ENCODE measurements at places on chromosomes 3 and 15.
A peak's percentile ranks its signal among the peaks of the same experiment; 100 is the strongest.

- peak; percentile 8 for DNase-seq
Measured at GRCh38 chr15:51425517-51426040, 84.1 kb downstream of the GLDN start.

GRCh38 chr3:11096266-11097139 lies 57.8 kb upstream of the HRH1 start:
- peak; percentile 91 for DNase-seq

DNA sequence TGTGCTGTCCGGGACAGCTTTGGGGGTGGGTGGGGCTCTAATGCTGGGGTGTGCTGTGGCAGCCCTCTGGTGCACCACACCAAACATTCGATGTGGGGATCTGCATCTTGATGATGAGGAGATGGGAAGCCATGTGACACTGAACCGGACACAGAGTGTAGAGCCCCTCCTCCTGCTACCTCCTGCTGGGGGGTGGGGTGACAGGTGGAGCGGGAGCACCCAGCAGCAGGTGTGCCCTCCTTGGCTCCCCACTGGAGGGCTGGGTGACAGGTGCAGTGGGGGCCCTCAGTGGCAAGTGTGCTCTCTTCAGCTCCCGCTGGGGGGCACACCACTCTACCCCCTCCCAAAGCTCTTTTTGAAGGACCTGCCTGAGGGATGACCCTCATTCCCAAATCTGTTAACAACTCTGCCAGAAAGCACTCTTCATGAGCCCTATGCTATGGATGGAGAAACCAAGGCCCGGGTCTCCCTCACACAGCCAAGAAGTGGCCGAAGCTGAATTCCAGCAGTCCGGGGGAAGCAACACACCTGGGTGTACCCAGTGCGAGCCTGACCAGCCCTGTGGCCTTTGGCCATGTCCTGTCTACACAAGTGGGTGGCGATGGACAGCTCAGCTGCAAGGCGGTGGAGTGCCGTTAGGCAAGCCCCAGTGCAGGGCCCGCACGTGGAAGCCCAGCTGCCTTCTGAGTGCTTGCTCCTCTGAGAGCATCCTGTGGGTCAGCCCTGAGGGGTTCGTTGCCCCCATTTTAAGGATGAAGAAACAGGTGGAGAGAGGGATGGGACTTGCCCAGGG lies 609 bp upstream of the UROC1 start:
- no peak for DNase-seq

DNA sequence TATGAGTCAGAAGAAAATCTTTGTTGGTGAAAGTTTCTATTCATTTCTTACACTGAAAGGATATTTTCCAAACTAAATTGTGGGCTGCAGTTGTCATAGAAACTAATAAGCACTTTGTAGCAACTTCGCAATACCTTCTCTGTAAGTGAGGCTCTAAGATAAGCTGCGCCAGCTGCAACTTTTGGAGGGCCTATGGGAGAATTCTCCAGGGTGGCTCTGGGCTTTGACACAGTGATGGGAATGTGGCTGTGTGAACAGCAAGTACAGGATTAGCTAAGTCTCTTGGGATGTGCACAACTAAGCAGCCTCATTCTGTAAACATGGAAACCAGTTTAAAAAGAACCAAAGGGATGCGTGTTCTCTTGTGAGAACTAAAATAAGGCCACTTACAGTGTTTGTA lies 124.6 kb upstream of the SGO1 start:
- no peak for DNase-seq

DNA sequence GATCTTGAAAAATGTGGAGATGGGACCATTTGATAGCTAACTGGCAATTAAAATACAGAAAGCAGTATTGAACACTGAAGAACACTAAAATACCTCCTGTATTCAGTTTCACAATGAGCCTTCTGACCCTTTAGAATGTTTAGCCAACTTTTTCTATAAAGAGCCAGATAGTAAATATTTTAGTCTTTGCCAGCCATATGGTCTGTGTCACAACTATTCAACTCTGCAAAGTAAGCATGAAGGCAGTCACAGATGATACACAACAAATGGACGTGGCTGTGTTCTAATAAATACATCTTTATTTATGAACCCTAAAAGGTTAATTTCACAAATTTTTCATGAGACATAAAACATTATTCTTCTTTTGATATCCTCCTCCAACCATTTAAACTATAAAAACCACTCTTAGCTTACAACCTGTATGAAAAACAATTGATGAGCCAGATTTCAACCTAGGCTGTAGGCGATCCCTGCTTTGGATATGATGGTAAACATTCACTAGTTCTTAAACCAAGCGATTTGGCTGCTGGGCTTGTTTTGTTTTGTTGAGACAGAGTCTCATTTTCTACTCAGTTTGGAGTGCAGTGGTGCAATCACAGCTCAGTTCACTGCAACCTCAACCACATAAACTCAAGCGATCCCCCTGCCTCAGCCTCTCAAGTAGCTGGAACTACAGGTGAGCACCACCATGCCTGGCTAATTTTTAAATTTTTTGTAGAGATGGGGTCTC lies 13.6 kb upstream of the CSPG5 start:
- no peak for DNase-seq

GRCh38 chr3:119643528-119643927 lies 16.9 kb downstream of the POPDC2 start:
- peak; percentile 77 for DNase-seq

GRCh38 chr3:53534676-53535400 lies 40.4 kb downstream of the CACNA1D start:
- no peak for DNase-seq

GRCh38 chr3:123031051-123031450 lies 3.5 kb upstream of the SEMA5B start:
- no peak for DNase-seq

GRCh38 chr3:171813897-171814460 lies 3.7 kb upstream of the PLD1 start:
- DNase-seq: peak; percentile 77

GRCh38 chr15:51263726-51264125 lies 74.7 kb downstream of the CYP19A1 start:
- DNase-seq: no peak

GRCh38 chr3:101779822-101780381 lies 891 bp downstream of the NXPE3 start:
- no peak for DNase-seq

- DNase-seq: peak; percentile 62
Measured at GRCh38 chr3:189848395-189849040, 217.3 kb downstream of the TP63 start.

DNA sequence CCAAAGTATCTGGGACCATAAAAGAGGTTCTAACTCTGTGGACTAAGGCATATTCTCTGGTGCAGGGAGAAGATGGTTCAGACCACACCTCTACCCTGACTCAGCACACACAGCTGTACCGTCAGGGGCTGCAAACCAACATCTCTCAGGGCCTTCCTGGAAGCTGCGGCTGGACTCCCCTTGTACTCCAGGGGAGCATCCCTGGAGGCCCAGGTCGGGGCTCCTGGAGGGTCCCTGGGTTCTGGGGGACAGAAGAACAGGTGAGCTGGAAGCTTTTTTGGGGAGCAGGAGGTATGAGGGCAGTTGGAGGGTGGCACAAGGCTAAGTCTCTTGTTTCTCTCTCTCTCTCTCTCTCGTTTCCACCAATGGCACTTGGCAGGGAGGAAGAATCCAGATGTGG lies 60.5 kb downstream of the LINGO1 start:
- no peak for DNase-seq

DNA sequence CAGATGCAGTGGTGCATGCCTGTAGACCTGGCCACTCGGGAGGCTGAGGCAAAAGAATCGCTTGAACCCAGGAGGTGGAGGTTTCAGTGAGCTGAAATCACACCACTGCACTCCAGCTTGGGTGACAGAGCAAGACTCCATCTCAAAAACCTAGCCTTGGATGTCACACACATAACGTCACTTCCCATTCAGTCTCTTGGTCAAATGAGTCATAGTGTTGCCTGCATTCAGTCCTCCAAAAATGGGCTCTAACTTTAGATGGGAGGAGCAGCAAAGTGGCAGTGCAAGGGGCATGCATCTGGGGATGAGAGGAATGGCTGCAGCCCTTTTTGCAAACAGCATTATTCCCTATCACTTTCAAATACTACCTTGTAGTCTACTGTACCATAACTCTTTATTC lies 62.9 kb upstream of the AGBL1 start:
- peak; percentile 5 for DNase-seq

GRCh38 chr3:102471001-102471400 lies 36.2 kb downstream of the ZPLD1 start:
- no peak for DNase-seq

GRCh38 chr3:102174312-102174712 lies 260.5 kb upstream of the ZPLD1 start:
- peak; percentile 83 for DNase-seq

- no peak for DNase-seq
Measured at GRCh38 chr3:139117883-139118760, 73.4 kb upstream of the PRR23C start.

- DNase-seq: peak; percentile 25
Measured at GRCh38 chr3:49723296-49723627, 489 bp downstream of the GMPPB start.

GRCh38 chr15:74823324-74823723 lies 3.1 kb upstream of the CPLX3 start:
- no peak for DNase-seq

GRCh38 chr15:34988027-34988902 lies at the start of gene ZNF770:
TSS of gene ZNF770 (minus strand) at chr15:34988287. CDS start at chr15:34983434, 4,853 bp downstream.
- DNase-seq: peak; percentile 80

GRCh38 chr15:70095408-70096214 lies 2.1 kb downstream of the TLE3 start:
- no peak for DNase-seq

GRCh38 chr3:72312339-72312738 lies 527.4 kb upstream of the PROK2 start:
- DNase-seq: no peak

DNA sequence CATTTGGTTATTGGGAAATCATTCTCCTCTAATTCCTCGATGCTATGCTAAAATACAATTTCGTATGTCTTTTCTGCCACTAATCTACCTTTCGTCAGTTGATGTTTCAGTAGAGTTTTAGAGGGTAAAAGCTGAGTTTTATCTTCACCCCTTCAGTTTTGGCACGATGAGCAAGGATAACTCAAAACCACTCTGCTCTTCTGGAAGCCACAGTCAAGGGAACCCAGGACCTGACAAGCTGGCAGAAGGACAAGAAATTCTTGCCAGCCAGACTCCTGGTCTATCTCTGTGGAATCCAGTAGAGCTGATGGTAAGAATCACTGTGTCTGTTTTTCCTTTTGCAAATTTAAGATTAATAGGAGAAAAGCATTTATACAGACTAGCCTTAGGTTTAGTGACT lies 414.4 kb upstream of the LRRC3B start:
- DNase-seq: no peak

- no peak for DNase-seq
Measured at GRCh38 chr3:58021962-58022361, 13.7 kb downstream of the FLNB start.

DNA sequence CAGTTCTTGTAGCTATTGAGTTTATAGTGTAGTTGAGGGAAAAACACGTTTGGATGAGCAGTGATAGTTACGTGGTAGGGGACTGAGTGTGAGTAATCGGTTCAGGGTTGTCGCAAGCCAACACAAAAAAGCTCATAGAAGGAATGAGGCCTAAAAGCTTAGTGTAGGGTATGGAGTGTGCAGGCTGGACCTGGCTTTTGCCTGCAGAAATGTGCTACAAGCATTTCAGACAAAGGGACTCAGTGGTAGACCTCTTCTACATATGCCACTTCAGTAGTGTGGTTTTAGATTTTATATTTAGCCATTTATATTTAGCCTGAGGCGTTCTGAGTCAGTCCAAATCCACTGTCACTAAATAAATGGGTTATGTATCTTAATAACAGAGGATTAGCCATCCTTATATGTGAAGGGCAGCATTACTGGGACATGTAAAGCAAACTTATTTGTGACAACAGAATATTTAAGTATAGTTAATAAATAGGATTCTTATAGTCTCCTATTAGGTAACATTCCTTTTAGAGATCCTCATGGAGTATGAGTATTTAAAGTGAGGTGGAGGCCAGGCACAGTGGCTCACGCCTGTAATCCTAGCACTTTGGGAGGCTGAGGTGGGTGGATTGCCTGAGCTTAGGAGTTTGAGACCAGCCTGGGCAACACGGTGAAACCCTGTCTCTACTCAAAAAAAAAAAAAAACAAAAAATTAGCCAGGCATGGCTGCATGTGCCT lies 21.8 kb downstream of the ATP2C1 start:
- DNase-seq: no peak

GRCh38 chr3:87229113-87229512 lies 2.0 kb downstream of the CHMP2B start:
- no peak for DNase-seq

- peak; percentile 61 for DNase-seq
Measured at GRCh38 chr3:149174901-149175300, 45.5 kb downstream of the HPS3 start.

GRCh38 chr3:41251593-41251992 lies 52.3 kb downstream of the CTNNB1 start:
- DNase-seq: no peak

GRCh38 chr3:10672422-10672821 lies 143.6 kb upstream of the SLC6A11 start:
- DNase-seq: no peak

DNA sequence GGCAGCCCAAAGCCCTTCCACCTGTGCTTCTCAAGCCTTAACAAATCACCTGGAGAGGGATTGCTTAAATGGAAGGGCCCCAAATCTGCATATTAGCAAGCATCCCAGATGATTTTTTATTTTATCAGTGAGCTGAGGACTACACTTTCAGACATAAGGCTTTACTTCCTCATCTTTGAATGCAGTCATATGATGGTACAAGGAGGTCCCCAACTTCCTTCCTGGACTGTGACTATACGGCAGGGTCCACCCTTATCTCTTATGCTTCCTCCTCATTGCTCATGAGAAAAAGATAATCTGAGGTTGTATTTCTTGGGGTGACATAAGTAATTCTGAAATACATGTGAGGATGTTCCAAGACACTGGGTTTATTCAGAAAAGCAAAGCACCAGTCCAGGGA lies 13.7 kb upstream of the HEG1 start:
- no peak for DNase-seq

DNA sequence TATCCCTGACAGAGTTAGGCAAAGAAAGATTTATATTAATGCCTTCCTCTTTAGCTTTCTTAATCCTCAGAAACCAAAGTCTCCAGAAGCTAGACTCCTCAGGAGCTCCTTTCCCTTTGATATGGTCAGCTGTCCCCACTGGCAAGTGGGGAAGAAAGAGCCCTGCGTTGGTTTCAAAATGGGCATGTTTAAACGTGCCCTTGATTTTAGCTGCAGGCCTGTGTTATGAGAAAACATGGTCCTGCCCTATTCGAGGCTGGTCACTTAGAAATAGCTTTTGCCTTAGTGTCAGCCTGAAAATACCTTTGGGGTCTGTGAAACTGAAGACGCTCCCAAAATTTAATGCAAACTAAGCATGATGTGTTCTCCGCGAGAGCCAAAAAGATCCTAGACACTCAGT lies 135.5 kb upstream of the RARB start:
- DNase-seq: no peak

DNA sequence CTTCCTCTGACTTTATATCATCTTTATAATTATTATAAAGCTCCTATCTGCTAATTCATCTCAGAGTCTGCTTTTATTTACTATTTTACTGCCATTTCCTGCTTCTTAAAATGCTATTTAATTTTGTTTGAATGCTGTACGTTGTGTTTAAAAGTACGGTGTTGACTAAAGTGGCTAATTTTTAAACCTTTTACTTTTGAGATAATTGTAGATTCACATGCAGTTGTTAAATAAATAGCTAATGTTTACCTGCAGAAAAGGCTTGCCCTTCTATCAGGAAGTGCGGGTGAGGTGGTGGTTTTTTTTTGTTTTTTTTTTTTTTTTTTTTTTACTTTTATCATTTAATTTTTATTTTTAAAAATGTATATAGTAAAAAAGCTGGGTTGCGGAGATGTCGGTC lies 41.3 kb downstream of the XYLB start:
- DNase-seq: no peak

- DNase-seq: peak; percentile 4
Measured at GRCh38 chr3:13346481-13347389, 73.4 kb downstream of the NUP210 start.

GRCh38 chr15:74144153-74144775 lies 13.9 kb downstream of the ISLR2 start:
- DNase-seq: no peak

Data from fibroblast of skin of scalp (primary cell).